ENCODE measurements at places on chromosomes 13 and 19.

DNA sequence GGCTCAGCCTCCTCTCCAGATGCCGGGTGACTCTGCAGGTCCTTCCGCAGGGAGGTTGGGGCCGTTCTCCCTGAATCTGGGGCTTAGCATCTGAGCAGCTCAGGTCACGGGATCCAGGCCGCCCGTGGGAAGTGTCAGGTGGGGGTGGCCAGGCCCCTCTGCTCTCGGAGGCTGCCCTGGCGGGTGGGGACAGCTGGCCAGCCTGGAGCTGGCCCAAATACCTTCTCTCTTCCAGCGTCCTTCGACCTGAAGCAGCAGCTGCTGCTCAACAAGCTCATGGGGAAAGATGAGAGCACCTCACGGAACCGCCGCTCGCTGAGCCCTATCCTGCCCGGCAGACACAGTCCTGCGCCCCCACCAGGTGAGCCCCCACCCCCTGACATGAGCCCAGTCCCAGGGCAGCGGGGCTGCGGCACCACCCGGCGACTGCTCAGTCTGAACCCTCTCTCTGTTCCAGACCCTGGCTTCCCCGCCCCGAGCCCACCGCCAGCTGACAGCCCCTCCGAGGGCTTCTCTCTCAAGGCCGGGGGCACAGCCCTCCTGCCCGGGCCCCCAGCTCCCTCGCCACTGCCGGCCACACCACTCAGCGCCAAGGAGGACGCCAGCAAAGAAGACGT, 19.1 kb downstream of the PEX11G start:
- no peak for DNase-seq

- no peak for DNase-seq
Measured at GRCh38 chr13:98761126-98761985, 8.9 kb upstream of the SLC15A1 start.

- DNase-seq = no peak
Measured at GRCh38 chr13:21124852-21125251, 51.5 kb downstream of the SKA3 start.

DNA sequence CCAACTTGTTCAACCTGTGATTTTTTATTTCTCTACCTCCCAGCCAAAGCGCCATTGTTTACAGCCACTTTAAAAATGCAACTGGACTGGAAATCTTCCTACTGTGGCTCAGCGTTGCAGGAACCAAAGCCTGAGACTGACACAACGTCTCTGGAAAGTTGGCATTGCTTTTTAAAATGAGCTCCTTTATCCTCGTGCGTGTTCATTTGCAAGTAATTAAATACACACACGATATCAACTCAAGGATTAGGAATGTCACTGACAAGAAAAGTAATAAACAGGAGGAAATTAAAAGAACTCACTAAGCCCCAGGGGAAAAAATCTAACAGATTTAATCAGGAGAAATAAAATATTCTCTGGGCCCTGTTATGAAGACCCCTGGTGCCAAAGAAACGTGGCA, 184.6 kb upstream of the IRS2 start:
- no peak for DNase-seq

DNA sequence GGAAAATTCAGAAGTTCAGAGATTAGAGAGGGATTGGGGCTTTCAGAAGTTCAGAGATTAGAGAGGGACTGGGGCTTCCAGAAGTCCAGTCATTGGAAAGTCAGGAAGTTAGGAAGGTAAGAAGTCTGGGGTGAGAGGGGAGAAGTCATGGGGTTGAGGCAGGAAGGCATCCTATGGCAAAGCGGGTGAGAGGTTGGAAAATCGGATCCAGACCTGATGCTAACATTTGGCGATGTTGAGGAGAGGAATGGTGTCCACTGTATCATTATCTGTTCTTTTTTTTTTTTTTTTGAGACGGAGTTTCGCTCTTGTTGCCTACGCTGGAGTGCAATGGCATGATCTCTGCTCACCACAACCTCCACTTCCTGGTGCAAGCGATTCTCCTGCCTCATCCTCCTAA, 11.1 kb downstream of the SYT3 start:
- no peak for DNase-seq

DNA sequence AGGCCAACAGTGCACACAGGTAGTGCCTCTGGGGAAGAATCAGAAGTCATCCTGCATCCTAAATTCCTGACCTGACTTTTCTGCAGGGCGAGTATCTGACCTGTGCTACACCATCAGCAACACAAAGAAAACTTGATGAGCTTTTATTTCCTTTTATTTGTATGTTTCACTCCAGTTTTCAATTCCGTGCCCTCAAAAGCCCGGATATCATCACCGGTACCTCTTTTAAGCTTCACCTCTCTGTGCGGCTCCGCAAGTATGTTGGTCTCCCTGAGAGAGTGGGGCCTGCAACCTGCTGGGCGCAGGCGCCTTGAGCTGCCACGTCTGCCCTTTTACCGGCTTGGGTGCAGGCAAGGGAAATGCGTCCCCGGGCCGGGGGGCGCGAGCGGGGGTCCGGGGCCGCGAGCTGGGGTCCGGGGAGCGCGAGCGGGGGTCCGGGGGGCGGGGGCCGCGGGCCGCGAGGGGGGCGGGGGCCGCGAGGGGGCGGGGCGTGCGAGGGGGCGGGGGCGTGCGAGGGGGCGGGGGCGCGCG, 4.3 kb upstream of the DUXA start:
- DNase-seq = peak; percentile 49

- no peak for DNase-seq
Measured at GRCh38 chr13:74795526-74795925, 661.3 kb upstream of the KLF12 start.

DNA sequence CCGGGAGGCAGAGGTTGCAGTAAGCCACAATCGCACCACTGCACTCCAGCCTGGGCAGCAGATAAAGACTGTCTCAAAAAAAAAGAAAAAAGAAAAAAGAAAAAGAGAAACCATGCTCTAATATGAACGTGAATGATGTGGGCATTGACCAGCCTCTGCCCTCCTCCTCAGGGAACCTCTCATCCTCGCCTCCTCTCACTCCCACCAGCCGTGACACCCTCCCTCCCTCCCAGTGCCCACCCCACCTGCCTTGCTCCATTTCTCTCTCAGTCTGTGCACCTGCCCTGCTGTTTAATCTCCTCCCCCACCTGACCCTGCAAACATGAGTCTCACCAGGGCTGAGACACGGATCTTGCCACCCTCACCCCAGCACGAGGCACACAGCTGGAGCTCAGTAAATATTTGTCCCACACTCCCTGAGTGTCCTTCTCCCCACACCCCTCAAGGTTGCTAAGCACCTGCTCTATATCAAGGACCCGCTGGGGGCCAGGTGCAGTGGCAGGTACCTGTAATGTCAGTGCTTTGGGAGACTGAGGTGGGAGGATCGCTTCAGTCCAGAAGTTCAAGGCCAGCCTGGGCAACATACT, 7.5 kb upstream of the BCAT2 start:
- DNase-seq = peak; percentile 83

DNA sequence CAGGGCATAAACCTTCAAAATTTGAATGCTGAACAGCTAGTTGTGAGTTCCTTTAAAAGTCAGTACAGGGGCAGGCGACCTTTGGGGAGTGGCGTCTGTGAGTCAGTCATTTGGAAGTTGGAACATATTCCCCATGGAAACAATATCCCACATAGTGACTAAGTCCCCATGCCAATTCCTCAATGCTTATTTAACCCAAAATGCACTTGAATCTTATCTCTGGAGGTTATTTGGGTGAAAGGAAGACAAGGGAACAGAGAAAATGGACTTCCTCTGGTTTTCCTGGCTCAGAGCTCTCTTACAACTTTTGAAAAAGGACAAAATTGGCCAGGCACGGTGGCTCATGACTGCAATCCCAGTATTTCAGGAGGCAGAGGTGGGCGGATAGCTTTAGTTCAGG, 479.2 kb upstream of the NBEA start:
- no peak for DNase-seq

- DNase-seq = peak; percentile 59
Measured at GRCh38 chr19:32287811-32288227, 57.6 kb upstream of the ZNF507 start.

- DNase-seq = no peak
Measured at GRCh38 chr13:33352041-33352440, 66.5 kb upstream of the STARD13 start.

GRCh38 chr19:21970466-21970865, 40.3 kb downstream of the ZNF208 start:
- no peak for DNase-seq

All from lower lobe of right lung (tissue), 2 donors.